T47D (cell line): ENCODE measurements at places on chromosomes 11 and 22.
A peak's percentile ranks its signal among the peaks of the same experiment; 100 is the strongest.

DNA sequence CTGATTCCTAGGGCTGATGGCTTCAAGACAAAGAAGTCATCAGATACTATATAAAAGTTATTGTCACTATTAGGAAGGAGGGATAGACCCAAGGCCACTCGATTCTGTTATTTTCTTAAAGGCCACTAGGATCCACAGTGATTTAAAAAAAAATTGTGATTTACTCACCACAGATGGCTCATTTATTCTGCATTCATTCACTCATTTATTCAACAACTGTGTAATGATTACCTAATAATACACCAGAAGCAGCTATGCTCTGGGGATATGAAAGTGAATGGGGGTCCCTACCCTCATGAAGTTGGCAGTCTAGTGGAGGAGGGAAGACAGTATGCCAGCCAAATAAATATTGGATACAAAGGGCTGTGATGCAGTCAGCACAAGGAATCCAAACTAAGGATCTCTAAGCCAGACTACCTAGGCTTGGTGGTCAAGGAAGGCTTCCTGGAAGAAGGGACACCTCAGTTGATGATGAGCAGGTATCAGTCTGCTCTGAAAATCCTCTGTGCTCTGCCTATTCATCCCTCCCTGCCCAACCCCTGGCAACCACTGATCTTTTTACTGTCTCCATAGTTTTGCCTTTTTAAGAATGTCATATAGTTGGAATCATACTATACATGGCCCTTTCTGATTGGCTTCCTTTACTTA lies 110.5 kb downstream of the NAT10 start:
- DNase-seq, result no peak

DNA sequence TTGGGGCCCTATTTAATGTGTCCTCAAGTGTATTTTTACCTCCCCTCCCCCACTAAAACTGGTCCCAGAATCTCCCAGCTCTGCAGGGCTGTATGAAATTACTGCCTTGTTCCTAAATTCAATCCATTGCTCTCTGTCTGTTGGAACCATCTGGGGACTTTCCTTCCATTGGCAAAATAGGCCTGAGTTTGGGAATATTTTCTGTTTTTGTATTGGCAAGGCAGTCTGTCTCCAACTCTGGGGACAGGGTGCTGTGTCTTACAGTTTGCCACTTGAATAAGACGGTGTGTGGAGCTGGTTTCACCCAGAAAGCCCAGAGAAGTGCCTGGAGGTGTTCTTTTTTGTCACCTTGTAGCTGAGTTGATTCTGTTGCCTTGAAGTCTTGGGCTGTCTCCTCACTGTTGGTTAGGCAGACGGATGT lies 1.3 kb downstream of the PACS1 start:
- no peak for DNase-seq

- DNase-seq, result no peak
Observed at GRCh38 chr11:11288972-11289616, 64.0 kb downstream of the CSNK2A3 start.

GRCh38 chr22:46969961-46970360 lies 207.5 kb downstream of the TBC1D22A start:
- DNase-seq, result no peak

DNA sequence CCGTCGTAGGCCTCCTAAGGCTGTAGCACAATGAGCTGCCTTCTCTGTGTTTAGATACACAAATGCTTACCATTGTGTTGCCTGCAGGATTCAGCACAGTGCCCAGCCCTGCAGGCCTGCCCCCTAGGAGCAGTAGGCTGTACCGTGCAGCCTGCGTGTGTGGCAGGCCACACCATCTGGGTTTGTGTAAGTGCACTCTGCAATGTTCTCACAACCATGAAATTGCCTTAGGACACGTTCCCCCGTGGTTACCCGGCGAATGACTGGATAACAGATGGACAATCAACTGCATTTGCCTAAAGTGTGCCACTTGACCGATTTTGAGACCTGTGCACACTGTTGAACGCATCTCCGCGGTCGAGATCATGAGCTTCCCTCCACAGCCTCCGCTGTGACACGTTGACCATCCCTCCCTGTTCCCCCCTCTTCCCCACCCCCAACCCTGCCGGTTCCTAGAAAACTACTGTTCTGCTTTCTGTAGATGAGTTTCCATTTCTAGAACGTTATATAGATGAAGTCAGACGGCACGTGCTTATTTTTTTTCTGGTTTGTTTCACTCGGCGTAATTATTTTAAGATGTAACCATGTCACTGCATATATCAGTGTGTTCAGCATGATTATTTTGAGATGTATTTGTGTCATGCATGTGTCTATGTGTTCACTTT lies 22.2 kb upstream of the CTSD start:
- no peak for DNase-seq

GRCh38 chr11:2796091-2796490 lies 89.5 kb downstream of the CDKN1C start:
- no peak for DNase-seq

DNA sequence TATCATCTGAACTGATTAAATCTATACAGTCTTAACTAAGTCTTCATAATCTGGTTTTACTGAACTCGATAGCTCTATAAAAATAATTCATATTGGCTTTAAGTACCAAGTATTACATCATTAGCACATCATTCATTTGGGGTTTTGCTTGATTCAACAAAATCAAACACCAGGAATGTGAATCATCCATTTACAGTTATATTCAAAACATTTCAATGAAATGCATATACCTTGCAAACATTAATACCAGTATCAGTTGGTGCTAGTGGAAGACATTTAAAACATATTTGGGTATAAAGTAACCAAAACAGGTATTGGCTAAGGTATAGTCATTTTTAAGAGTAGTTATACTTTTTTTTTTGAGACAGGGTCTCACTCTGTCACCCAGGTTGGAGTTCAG lies 12.2 kb upstream of the CCDC89 start:
- no peak for DNase-seq

DNA sequence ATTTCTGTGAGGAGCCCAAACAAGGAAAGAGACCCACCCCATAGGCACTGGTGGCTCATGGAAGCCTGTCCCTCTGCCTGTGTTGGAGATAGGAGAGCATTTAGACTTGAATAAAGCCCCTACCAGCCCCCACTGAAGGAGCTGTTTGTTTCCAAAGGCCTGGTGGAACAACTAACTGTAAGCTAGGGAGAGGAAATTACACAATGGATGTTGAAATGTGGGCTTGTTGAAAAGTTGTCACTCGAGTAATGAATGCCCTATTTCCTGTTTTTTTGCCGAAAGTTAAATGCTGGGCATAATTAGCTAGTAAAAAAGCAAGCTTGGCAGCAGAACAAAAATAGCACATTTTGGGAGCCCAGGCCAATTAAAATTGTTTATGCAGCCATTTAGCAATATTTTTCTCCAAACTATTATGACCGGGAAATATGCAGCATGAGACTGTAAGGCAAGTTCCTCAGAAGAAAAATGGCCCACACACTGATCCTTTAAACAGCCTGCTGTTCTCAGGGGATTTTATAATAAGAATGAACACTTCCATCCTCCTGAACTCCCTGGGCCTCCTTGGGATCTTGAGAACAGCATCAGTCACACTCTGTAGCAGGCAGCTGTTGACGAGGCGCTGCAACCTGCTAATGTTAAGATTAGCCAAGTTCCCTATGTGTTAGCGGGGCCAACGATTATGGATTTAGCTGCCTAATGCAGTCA lies 38.6 kb upstream of the LMO2 start:
- DNase-seq, result no peak

DNA sequence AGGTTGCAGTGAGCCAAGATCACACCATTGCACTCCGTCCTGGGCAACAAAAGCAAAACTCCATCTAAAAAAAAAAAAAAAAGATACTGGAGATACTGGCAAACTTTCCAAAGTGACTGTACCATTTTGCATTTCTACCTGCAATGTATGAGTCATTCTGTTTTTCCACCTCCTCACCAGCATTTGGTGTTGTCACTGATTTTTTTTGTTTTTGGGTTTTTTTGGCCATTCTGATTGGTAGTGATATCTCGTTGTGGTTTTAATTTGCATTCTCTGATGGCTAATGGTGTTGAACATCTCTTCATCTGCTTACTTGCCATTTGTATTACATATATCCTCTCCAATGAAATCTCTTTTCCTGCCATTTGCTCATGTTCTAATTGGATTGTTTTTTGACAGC lies 12.0 kb upstream of the RBX1 start:
- DNase-seq, result no peak

DNA sequence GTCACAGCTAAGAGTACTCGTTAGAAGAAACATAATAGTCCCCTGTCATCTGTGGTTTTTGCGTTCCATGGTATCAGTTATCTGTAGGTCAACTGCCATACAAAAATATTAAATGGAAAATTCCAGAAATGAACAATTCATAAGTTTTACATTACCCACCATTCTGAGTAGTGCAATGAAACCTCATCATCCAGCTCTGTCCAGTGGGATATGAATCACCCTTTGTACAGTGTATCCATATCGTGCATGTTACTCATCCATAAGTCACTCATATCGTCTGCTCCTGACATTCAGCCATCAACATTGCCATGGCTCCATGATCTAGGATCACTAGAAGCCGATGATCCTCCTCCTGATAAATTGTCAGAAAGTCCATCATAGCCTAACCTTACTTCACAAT lies 174.9 kb upstream of the C11orf87 start:
- no peak for DNase-seq

GRCh38 chr11:67628710-67629385 lies 889 bp downstream of the NUDT8 start:
- no peak for DNase-seq

DNA sequence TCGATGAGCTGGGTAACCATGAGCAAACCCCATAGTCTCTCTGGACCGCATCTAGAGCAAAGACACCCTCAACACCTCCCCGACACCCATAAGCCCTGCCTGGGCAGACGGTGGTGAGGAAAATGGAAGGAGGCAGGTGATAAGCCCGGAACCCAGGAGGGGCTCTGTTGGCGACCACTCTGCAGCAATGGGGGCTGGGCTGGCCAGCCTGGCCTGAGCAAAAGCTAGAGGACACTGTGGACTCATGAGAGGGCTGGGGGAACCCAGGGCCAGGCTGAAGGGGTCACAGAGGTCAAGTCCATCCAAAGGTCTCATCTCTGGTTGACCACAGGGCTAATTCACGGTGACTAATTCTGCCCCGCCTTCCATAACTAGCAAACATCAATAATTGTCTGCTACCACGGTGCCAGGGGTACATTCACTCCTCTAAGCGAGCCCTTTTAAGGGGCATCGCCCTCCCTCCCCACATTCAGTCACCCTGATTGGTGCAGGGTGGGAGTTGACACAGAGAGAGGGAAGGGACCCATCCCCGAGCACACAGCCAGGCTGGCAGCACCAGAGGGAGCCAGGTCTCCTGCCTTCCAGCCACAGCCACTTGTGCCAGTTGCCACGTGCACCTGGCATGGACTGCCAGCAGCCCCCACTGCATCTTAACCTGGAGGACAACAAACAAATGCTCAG lies 4.0 kb downstream of the PYGM start:
- no peak for DNase-seq

- DNase-seq, result no peak
Observed at GRCh38 chr11:128882451-128882850, 8.7 kb upstream of the KCNJ5 start.

- no peak for DNase-seq
Observed at GRCh38 chr11:62439785-62440602, 21.2 kb downstream of the SCGB1A1 start.

GRCh38 chr22:31173386-31174145 lies 13.6 kb downstream of the RNF185 start:
- no peak for DNase-seq

GRCh38 chr11:115642660-115643059 lies 138.4 kb upstream of the CADM1 start:
- DNase-seq, result no peak

DNA sequence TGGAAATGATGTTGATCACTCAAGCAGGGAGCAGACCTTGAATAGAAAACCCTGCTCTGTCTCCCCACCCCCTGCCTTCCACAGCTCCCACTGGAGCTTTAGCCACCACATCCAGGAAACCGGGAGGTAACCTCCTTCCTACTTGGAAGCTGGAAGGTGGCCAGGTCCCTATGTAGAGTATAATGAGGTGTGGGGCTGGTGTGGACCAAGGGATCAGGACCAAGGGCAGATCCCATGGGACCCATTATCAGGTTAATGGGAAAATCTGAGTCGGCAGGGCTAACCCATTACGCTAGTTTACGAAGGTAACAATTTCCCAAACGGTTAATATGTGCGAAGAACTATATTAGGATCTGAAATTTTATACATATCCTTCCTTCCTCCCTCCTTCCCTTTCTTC lies 321.9 kb downstream of the MIAT start:
- DNase-seq, result peak; percentile 15

DNA sequence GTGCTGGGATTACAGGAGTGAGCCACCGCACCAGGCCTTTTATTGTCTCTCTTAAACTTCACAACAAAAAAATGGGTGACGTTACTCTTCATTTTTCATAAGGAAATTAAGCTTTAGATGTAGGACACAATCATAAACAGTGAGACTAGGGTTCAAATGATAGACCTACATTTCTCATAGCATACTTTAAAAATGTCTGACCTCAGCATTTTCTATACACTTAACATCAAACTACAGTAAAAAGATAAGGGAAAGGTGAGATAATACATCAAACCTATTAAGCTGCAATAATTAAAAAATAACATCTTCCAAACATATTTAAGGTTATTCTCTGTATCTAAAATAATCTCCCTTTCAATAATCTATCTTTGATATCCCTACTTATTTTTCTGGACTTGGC lies 914.2 kb downstream of the FAM181B start:
- DNase-seq, result no peak

GRCh38 chr11:36033082-36033751 lies 89.4 kb downstream of the LDLRAD3 start:
- DNase-seq, result no peak

- no peak for DNase-seq
Observed at GRCh38 chr11:2576111-2576510, 123.7 kb downstream of the KCNQ1OT1 start.
